ENCODE measurements at places on chromosomes 3 and 15.

DNA sequence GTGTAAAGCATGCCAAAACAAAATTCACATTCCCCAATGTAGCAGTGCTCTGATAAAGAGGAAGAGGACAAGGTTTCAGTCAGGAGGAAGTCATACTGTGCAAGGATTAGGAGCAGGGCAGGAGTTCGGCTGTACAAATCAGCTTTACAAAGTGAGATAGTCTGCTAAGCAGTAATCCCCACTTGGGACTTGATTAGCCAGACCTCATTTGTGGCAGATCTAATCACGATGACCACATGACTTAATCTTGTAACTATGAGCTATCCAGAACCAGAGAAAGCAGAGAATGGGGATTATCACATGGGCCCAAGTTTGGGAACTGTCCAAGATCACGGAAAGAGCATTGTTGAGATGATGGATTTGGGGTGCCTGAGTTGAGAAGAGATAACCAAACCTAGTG is 7.8 kb downstream of the DCBLD2 start:
- DNase-seq: no peak

DNA sequence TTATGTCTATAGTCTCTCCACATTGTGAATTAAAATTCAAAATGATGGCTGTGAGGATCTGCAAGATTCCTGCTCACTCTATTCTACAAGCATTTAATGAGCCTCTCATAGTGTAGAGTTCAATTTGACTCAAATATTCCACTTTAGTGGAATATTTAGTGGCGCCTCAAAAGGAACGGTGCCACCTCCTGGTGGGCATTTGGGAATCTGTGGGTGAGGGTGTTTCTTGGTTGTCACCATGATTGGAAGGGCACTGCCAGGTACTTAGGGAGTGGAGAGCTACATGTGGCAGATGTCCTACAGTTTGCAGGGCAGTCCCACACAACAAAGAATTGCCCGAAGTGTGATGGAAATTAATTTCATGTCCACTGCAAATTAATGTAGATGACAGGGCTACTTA is 21.5 kb upstream of the KCNMB3 start:
- no peak for DNase-seq

DNA sequence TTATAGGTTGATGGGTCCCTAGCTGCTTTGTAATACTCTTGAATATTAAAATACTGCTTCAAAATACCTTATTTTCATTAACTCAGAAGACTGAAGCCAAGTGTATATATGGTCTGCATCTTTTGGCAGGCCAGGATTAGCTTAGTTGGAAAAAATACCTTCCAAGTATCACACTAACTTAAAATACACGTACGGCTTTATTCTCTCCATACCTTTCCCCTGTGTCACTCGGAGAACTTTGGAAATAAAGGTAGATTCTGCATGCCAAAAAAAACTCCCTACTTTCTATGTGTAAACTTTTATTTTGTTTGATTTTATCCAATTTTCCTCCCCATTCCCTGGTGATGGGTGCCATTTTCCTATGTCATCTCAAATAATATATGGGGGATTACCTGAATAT is 422.3 kb upstream of the MDFIC2 start:
- no peak for DNase-seq

- DNase-seq: no peak
These were observed 397.5 kb downstream of the ZIC4 start for GRCh38 chr3:147008886-147009285.

DNA sequence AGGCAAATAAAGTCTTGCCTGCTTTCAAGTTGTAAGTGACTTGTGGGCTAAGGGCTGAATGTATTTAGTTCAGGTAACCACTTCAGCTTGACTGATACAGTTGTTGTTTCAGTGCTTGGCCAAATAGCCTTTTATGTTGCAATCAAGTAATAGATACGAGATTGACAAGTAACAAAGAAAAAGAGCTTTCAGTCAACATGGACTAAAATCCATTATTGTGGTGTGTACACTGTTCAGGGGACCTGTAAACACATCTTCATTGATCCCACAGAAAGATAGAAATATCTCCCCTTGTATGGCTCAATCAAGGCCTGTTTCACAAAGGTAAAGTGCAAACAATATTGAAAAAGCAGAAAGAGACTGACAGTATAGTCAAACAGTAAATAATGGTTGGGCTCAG is 224.8 kb upstream of the TMCO5A start:
- DNase-seq: no peak

GRCh38 chr15:56495053-56495452 is 30.1 kb upstream of the MNS1 start:
- no peak for DNase-seq

- no peak for DNase-seq
These were observed 38.7 kb downstream of the C3orf38 start for GRCh38 chr3:88188436-88188835.

DNA sequence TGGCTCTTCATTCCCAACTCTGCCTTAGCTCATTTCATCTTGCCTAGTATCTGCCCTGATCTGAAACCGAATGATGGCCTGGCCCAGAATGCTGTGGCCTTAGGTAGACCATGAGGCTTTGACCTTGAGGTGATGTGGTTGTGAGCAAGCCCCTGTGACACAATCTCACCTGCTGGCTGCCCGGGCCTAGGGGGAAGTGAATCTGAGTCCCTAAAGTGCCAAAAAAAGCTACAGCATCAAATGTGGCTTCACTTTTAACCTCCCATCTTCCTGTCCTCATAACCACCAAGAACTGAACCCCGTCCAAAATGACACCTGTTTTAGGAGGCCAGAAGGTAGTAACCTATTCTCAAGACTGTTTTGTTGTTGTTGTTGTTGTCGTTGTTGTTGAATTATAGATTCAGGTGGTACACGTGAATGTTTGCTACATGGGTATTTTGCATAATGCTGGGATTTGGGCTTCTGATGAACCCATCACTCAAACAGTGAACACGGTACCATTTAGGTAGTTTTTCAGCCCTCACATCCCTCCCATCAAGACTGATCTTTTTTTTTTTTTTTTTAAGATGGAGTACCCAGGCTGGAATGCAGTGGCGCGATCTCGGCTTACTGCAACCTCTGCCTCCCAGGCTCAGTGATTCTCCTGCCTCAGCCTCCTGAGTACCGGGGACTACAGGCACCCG is 54.6 kb downstream of the MCCC1 start:
- no peak for DNase-seq

Measured in AML-193 (cell line).